ENCODE measurements at places on chromosomes 2 and 18. TPM values are rescaled to one million over a fixed set of nuclear protein-coding genes. Genes with fewer than 3 reads are reported as not detected.

- no peak for DNase-seq
- H3K27ac ChIP-seq = no peak overlapping the region
- H3K4me3 ChIP-seq = no peak overlapping the region
- no peaks in the 10 kb centered on the region for H3K4me1 ChIP-seq
Measured at GRCh38 chr2:135999899-136000298, 14.5 kb upstream of the DARS1 start.

Gene SCN9A
- 1.3 TPM for total RNA-seq

Gene GAD1
- total RNA-seq = 5.8 TPM

- H3K27me3 ChIP-seq = no peaks in the 10 kb centered on the region
- peaks cover 21% of the 10 kb centered on the region for H3K36me3 ChIP-seq
- no peak overlapping the region for H3K27ac ChIP-seq
Measured at GRCh38 chr2:190682168-190682567, 33.3 kb downstream of the NAB1 start.

GRCh38 chr2:15762449-15762848, 170.8 kb downstream of the DDX1 start:
- no peaks in the 10 kb centered on the region for H3K27me3 ChIP-seq
- no peaks in the 10 kb centered on the region for H3K36me3 ChIP-seq
- H3K27ac ChIP-seq = no peak overlapping the region
- no peak overlapping the region for H3K4me3 ChIP-seq

GRCh38 chr2:30293303-30293921, 62.1 kb downstream of the LBH start:
- no peaks in the 10 kb centered on the region for H3K4me1 ChIP-seq
- no peaks in the 10 kb centered on the region for H3K27me3 ChIP-seq
- DNase-seq = no peak
- H3K4me3 ChIP-seq = no peak overlapping the region

- H3K36me3 ChIP-seq = no peaks in the 10 kb centered on the region
- peak; percentile 33 for DNase-seq
- no peaks in the 10 kb centered on the region for H3K27me3 ChIP-seq
- peak overlapping the region; percentile 86 for H3K27ac ChIP-seq
Measured at GRCh38 chr2:203656522-203657287, 49.7 kb upstream of the CD28 start.

- DNase-seq = peak; percentile 13
- no peak overlapping the region for H3K4me3 ChIP-seq
- no peaks in the 10 kb centered on the region for H3K27me3 ChIP-seq
- no peaks in the 10 kb centered on the region for H3K4me1 ChIP-seq
Measured at GRCh38 chr18:49023271-49023937, 72.6 kb upstream of the SMAD7 start.

DNA sequence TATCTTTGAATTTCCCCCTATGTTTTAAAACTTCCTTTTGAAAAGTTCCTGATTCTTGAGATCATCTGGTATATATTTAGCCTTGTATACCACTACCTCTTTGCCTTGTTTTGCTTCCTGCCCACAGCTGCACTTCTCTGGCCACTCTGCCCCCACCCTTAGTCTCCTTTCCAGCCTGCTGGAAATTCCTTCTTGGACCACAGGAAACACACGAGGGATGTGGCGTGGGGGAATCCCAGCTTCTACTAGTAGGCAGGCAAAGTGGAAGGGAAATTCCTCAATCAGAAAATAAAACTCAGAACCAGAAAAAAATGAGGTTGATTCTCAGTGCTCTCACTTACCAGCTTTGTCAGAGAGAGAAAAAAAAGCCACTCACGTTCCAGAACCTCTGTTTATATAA, 13.4 kb downstream of the IL18RAP start:
- DNase-seq = no peak
- no peak overlapping the region for H3K27ac ChIP-seq
- H3K4me3 ChIP-seq = no peak overlapping the region
- no peaks in the 10 kb centered on the region for H3K36me3 ChIP-seq

Gene GREB1L
- 1.2 TPM for total RNA-seq

- no peak overlapping the region for H3K4me3 ChIP-seq
- peaks cover 98% of the 10 kb centered on the region for H3K27me3 ChIP-seq
- H3K4me1 ChIP-seq = no peaks in the 10 kb centered on the region
Measured at GRCh38 chr2:176080540-176081375, 3.0 kb downstream of the EVX2 start.

DNA sequence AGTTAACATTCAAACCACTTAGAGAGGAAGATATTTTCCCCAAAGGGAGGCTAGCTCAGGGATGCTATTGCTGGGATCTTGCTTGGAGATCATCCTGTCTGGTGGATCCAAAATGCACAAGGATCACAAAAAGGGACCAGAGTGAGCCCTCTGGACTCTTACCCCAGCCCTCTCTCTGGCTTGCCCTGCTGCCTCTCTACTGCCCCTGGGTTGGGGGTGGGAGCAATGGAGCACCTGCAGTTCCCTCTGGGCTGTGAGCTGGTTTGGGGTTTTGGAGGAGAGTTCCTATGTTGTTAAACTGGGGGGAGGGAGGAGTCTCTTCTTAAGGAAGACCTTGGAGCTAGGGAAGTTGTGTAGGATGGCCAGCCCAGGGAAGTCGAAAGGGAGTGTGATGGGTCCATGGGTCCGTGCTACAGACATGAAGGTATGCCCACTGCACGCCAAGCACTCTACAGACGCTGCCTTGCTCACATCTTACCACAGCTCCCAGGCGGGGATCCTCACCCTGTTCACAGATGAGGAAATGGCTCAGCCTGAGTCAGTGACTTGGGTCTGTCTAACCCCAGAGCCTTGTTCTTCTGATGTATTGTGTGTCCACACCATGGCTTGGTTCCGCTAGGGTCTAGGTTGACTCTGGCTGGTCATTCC, 3.8 kb downstream of the LBH start:
- H3K36me3 ChIP-seq = no peaks in the 10 kb centered on the region
- H3K27ac ChIP-seq = no peak overlapping the region
- H3K4me3 ChIP-seq = no peak overlapping the region
- peaks cover 32% of the 10 kb centered on the region for H3K4me1 ChIP-seq

DNA sequence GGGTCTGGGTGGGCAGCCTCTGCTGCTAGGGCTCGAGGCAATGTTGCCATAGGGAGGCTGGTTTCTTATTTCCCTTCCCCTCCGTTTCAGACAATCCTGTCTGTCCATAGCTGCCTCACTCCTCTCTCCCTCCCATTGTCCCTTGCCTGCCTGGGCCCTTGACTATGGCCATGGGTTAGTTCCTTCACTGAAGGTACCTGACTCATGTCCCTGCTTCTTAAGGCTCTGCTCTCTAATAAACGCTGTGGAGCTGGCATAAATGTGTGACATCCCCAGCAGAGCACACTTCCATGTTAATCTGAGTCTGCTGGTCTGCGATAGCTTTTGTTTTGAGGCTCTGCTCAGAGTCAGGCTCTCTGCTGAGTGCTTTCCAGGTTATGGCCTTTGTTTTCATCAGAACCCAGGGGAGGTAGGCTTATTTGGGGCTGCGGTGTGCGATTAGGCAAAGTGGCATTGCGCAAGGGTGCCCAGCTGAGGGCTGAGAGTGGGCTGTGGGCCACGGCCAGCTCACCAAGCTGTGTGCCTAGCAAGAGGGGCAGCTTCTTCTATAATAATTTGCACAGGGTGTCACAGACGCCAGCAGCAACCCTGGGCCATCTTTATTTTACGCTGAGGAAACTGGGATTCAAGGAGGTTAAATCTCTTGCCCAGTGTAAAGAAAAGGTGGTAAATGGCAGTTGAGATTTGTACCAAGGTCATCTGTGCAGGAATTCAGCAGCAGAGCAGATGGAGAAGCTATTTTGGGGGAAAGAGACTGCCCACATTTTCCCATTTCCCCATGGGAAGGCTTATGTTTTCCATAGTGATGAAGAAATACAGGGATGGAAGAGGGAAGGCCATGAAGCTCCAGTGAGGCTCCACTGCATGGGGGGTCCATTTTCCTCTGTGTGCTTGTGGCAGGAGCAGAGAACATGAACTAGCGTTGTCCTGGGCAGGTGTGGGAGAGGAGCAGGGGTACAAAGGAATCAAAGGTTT, 25.6 kb downstream of the MRPL33 start:
- H3K4me3 ChIP-seq = no peak overlapping the region
- no peaks in the 10 kb centered on the region for H3K27me3 ChIP-seq
- peak overlapping the region; percentile 44 for H3K27ac ChIP-seq
- DNase-seq = no peak

- DNase-seq = no peak
- H3K27ac ChIP-seq = no peak overlapping the region
- H3K36me3 ChIP-seq = no peaks in the 10 kb centered on the region
- no peak overlapping the region for H3K4me3 ChIP-seq
- H3K4me1 ChIP-seq = no peaks in the 10 kb centered on the region
- no peaks in the 10 kb centered on the region for H3K27me3 ChIP-seq
Measured at GRCh38 chr2:150153646-150154307, 333.7 kb downstream of the RND3 start.

- no peaks in the 10 kb centered on the region for H3K4me1 ChIP-seq
- DNase-seq = peak; percentile 49
- no peaks in the 10 kb centered on the region for H3K36me3 ChIP-seq
- H3K4me3 ChIP-seq = no peak overlapping the region
- no peaks in the 10 kb centered on the region for H3K27me3 ChIP-seq
- H3K27ac ChIP-seq = no peak overlapping the region
Measured at GRCh38 chr2:76953733-76954347, 568.3 kb downstream of the LRRTM4 start.

- no peak overlapping the region for H3K27ac ChIP-seq
- no peak for DNase-seq
- no peak overlapping the region for H3K4me3 ChIP-seq
- no peaks in the 10 kb centered on the region for H3K27me3 ChIP-seq
- no peaks in the 10 kb centered on the region for H3K4me1 ChIP-seq
Measured at GRCh38 chr2:185063761-185064160, 465.4 kb downstream of the ZNF804A start.

Gene SNED1
- total RNA-seq = 12.5 TPM

Gene TANK
- total RNA-seq = 45.7 TPM

GRCh38 chr2:223050900-223051504, 988 bp upstream of the KCNE4 start:
- H3K4me1 ChIP-seq = peaks cover 10% of the 10 kb centered on the region
- DNase-seq = no peak
- H3K27me3 ChIP-seq = no peaks in the 10 kb centered on the region

DNA sequence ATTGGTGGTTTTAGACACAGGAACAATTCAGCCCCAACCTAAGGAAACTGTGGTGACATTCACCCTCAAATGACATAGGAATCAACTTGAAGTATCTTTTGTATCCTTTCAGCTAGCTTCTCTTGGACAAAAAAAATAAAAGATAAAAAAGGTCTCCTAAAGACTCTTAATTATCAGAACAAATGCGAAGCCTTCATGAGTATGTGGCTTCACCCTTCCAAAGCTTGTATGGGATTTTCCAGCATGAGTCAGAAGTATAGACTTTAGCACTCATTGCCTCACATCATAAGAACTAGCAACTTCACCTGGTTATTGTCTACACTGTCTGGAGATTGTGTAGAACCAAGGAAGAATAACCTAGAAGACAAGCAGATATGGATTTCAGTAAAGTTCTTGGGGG, 135.4 kb downstream of the LAMA3 start:
- DNase-seq = no peak
- H3K27me3 ChIP-seq = no peaks in the 10 kb centered on the region
- no peak overlapping the region for H3K4me3 ChIP-seq
- H3K36me3 ChIP-seq = no peaks in the 10 kb centered on the region
- no peak overlapping the region for H3K27ac ChIP-seq

DNA sequence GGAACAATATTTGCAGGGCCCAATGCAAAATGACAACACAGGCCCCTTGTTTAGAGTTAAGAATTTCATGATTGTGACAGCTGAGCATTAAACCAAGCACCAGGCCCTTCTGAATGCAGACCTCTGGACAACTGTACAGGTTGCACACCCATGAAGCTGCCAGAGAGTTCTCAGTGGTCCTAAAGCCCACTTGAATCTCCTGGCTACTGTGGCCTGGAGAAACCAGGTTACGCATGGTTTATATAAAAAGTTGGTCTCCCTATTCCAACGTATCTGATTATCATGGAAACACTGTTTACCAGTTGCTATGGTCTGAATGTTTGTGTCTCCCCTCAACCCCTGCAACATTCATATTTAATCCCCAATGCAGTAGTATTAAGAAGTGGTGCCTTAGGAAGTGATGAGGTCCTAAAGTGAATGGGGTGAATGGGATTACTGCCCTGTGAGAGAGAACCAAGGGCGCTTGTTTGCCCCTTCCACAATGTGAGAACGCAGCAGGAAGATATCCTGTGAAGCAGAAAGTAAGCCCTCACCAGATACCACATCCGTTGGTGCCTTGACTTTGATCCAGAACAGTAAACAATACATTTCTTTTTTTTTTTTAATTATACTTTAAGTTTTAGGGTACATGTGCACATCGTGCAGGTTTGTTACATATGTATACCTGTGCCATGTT, 48.0 kb upstream of the ANXA4 start:
- DNase-seq = no peak
- H3K4me3 ChIP-seq = no peak overlapping the region
- no peaks in the 10 kb centered on the region for H3K27me3 ChIP-seq
- H3K36me3 ChIP-seq = no peaks in the 10 kb centered on the region
- no peak overlapping the region for H3K27ac ChIP-seq

Gene LDLRAD4
- 27.7 TPM for total RNA-seq

Data from adrenal gland (tissue), 19 donors.